ENCODE measurements at places on chromosomes 7 and 10.

DNA sequence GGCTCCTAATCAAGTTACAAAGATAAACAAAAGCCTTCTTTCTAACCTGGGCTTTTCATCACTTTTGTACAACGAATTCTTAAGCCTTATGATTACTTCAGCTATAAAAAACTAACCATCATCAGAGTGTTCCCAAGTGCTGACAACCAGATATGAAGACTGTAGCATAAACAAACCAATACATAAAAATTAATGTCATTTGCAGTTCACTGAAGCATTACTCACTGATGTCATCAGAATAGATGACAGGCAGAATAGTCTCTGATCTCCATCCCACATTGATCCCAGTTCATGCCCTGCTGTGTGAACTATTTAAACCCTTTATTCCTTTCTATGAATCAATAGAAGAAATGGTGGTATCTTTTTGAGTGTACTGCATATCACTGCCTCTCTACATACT, 84.4 kb downstream of the DNAJC1 start:
- no peak for DNase-seq

GRCh38 chr7:1698201-1698600, 28.1 kb downstream of the ELFN1 start:
- DNase-seq = peak; percentile 13

DNA sequence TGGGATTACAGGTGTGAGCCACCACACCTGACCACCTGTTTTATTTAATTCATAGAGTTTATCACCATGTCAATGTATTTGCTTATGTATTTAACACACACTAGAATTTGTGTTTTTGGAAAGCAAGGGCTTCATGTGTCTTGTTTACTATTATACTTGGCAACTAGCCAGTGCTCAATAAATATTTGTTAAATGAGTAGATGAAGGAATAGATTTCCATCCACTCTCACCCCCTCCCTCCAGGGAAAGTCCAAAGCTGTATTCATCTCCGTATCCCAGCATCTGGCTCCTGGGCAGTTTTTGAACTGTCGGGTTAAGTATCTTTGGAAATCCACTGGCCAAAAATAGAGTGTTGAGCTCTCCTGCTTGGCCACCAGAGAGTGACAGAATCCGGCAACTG, 4.6 kb upstream of the RADIL start:
- no peak for DNase-seq

DNA sequence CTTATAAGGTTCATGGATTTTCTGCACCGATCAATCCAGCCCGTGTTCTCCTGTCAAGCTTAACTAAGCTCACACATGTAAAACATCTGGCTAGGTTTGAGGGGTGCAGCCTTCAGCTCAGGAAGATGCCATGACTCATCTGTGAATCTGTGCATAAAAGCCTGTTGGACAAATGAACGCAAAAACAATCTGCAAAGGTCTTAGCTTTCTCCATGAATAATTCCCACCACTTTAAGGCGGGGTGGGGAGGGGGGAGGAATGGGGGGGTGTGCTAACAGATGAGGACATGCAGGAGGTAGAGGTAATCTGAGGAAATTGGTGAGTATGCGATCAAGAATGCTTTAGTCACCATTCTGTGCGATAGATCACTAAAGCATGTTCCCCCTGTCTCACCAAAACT, 4.8 kb downstream of the DOCK4 start:
- DNase-seq = no peak

DNA sequence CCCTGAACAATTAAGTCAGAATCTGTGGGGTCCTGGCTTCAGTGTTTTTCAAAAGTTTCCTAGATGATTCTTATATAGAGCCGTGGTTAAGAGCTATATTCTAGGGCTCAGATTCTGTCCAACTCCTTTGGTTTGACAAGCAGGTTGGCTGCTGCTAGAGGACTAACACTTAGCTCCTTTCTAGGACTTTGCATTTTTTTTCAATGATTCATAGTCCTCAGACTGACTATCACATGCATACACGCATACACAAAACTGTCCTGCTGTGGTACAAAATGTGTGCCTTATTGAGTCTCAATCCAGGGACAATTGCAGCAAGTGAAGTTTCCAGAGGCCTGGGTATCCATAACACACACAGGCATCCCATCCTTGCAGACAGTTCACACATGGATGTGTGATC, 392.0 kb downstream of the NRG3 start:
- no peak for DNase-seq
